ENCODE measurements at places on chromosomes 5 and 9. TPM values are rescaled to one million over a fixed set of nuclear protein-coding genes. Genes with fewer than 3 reads are reported as not detected.

DNA sequence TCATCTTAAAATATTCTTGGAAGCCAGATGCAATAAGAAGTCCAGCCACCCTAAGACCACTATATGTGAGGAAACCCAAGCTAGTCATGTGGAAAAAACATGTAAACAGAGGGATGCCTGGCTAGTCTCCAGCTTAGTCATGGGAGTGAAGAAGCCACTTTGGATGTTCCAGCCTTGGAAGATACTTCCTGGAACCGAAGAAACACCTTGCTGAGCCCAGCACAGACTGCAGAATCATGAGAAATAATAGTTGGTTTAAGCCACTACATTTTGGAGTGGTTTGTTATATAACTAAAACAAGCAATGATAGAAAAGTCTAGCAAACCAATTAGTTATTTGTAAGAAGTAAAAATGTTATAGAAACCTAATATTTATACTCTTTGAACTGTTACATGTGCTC is 12.6 kb downstream of the DHX29 start:
- no peak overlapping the region for H3K27ac ChIP-seq
- H3K4me3 ChIP-seq, result no peak overlapping the region
- no peaks in the 10 kb centered on the region for H3K4me1 ChIP-seq
- no peaks in the 10 kb centered on the region for H3K27me3 ChIP-seq
- peaks cover 66% of the 10 kb centered on the region for H3K36me3 ChIP-seq
- no peak for DNase-seq

- no peak for DNase-seq
- no peak overlapping the region for H3K27ac ChIP-seq
- H3K4me3 ChIP-seq, result no peak overlapping the region
- H3K27me3 ChIP-seq, result no peaks in the 10 kb centered on the region
- no peaks in the 10 kb centered on the region for H3K36me3 ChIP-seq
These were observed 73.6 kb downstream of the ZNF474 start for GRCh38 chr5:122202952-122203351.

HCN1 gene
- 0.57 TPM for total RNA-seq

GRCh38 chr9:21576331-21577189 is 94.4 kb upstream of the IFNE start:
- no peak overlapping the region for H3K4me3 ChIP-seq
- no peaks in the 10 kb centered on the region for H3K36me3 ChIP-seq
- H3K27me3 ChIP-seq, result no peaks in the 10 kb centered on the region
- peaks cover 5% of the 10 kb centered on the region for H3K4me1 ChIP-seq
- DNase-seq, result no peak

C8G gene
- not detected for total RNA-seq

CER1 gene
- not detected for total RNA-seq

Data from esophagus muscularis mucosa (tissue), 4 donors.